Fibroblast of skin of right quadriceps (primary cell): ENCODE measurements at places on chromosomes 3 and 15.

- DNase-seq = no peak
Observed at GRCh38 chr3:143122089-143122430, 2.5 kb downstream of the CHST2 start.

- DNase-seq = no peak
Observed at GRCh38 chr3:60720736-60721135, 530.5 kb downstream of the FHIT start.

GRCh38 chr3:138608322-138609135 lies at the start of gene FAIM:
TSS of gene FAIM (plus strand) at chr3:138608771. CDS start at chr3:138619727, 10,956 bp downstream.
- DNase-seq = peak; percentile 67

DNA sequence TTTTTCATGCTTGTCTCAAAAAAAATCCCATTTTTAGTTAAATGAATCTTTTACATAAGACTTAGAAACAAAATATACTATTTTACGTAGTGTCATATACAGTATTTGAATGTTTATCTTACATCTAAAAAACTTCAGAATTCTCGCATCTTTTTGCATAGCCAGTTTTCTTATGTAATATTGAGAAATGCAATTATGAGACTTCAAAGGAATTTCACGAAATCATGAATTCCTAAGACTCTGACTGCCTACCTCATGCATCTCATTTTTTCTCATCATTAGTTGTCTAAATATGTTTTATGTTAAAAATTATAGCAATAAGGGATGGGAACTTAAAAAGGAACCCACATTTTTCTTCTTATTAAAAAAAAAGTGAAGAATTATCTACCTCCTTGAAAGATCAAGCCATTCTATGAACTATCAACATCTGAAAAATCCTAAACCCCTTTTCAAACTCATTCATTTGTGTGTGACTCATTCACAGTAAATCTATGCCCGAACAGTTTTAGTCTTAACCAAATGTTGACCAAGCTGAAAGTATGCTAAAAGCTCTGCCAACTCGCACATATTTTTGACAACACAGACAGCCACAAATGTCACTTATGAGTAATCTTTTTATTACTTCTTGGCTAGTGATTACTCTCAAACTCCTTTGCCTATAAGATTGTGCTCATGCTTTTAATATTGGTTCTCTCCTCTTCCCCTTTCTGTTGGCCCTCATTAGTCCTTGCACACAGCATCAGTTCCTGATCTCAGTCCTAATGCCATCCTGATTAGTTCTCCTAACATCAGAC lies 115.9 kb downstream of the DCLK3 start:
- peak; percentile 99 for DNase-seq

GRCh38 chr15:75928680-75929608 lies 25.3 kb downstream of the FBXO22 start:
- peak; percentile 18 for DNase-seq

- DNase-seq = peak; percentile 63
Observed at GRCh38 chr3:78878011-78878410, 889.8 kb downstream of the ROBO1 start.

DNA sequence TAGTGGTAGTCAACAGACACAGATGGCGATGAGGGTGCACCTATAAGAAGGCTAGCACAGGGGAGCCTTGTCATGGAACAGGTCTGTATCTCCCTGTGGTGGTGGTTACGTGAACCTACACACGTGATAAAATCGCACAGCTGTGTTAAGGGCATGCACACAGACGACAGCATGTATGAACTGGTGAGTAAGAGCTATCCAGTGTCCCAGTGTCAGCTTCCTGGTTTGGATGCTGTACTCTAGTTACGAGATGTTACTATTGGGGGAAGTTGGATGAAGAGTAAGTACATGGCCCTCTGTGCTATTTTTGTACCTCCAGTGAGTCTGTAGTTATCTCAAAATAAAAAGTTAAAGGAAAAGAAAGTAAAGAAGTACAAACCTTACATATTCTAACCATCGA lies 38.2 kb downstream of the MTMR10 start:
- DNase-seq = no peak

GRCh38 chr3:169641167-169641566 lies 22.3 kb downstream of the MECOM start:
- no peak for DNase-seq

GRCh38 chr3:135967867-135968266 lies 2.3 kb downstream of the PPP2R3A start:
- no peak for DNase-seq

DNA sequence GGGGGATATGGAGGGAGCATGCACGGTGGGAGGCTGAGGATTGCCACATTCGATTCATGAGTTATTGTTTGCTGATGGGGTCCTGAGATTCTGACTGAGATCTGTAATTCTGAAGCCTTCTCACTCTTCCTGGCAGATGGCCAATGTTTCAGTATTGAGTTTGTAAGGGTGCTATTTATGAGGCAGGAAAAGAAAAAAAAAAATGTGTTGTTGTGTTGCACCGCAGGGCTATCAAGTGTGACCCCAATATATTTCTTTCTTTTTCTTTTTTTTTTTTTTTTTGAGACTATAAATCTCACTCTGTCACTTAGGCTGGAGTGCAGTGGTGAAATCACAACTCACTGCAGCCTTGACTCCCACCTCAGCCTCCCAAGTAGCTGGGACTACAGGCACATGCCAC lies 3.2 kb upstream of the SENP2 start:
- DNase-seq = no peak

- DNase-seq = no peak
Observed at GRCh38 chr3:87122766-87123165, 104.3 kb upstream of the CHMP2B start.

DNA sequence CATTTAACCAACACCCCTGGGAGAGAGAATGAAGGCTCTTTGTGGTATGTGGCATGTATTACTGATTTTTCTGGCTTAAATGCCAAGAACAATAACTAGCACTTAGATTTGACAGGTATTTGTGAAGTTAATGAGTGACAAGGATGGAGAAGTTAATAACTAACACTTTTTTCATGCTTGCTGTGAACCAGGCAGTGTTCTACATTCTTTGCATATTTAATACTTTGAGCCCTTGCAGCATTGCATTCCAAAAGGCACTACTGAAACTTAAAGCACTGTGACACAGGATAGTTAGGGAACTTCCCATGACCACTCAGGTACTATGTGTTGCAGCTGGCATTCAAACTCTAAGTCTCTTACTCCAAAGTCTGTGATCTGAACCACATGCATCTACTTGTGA lies 650.6 kb downstream of the ZPLD1 start:
- no peak for DNase-seq

DNA sequence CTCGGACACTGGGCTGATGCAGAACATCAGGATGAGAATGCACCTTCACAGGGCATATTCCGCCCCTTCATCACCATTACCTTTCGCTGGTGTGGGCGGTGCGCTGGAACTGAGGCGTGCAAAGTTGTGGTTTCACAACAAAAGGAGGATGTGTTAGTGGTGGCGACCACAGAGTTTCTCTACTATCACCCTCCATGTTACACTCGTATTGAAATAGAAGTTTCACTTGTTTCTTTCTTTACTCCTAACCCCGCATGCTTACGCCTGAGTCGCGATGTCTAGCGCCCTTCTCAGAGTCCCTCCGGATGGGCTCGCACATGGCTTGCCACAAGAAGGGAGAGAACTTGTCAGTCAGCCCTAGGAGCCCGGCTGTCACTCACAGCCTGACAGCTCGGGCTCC lies 148.7 kb downstream of the GABRB3 start:
- no peak for DNase-seq

- peak; percentile 98 for DNase-seq
Observed at GRCh38 chr15:82129761-82130160, 83.9 kb upstream of the MEX3B start.

DNA sequence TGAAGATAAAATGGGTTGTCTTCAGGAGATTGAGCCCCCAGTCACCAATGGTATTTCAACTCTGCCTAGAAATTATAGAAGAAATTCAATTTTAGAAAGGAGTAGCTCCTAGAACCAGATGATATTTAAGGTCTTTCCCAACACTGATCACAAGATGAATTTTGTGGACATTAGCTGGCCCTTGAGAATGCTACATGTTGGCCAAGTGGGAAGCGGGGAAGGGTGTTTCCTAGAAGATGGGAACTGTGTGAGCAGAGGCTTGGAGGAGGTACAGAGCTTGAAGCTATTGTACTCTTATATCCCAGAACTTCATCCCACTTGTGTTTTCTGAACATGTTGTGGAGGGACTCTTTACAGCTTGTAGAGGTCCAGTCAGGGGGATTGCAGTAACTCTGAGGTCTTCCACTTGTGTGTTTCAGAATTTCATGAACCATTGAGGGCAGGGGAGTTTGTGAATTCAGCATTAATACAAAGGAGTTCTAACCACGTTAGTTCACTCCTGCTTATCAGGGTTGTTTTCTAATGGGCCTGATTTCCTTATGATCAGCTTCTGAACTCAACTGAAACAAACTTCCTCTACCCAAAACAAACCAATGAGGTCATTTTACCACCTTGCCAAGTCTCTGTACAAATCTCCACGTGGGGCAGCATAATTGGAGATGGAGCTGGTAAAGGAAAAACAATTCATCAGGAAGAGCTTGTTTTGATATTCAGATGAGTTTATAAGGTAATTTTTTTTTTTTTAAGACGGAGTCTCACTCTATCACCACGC lies 152.6 kb upstream of the TPM1 start:
- no peak for DNase-seq

- no peak for DNase-seq
Observed at GRCh38 chr15:80186597-80186996, 33.8 kb downstream of the FAH start.

GRCh38 chr15:25525741-25526140 lies 86.9 kb upstream of the UBE3A start:
- no peak for DNase-seq
